ENCODE measurements at places on chromosomes 11 and 22.
A peak's percentile ranks its signal among the peaks of the same experiment; 100 is the strongest.

DNA sequence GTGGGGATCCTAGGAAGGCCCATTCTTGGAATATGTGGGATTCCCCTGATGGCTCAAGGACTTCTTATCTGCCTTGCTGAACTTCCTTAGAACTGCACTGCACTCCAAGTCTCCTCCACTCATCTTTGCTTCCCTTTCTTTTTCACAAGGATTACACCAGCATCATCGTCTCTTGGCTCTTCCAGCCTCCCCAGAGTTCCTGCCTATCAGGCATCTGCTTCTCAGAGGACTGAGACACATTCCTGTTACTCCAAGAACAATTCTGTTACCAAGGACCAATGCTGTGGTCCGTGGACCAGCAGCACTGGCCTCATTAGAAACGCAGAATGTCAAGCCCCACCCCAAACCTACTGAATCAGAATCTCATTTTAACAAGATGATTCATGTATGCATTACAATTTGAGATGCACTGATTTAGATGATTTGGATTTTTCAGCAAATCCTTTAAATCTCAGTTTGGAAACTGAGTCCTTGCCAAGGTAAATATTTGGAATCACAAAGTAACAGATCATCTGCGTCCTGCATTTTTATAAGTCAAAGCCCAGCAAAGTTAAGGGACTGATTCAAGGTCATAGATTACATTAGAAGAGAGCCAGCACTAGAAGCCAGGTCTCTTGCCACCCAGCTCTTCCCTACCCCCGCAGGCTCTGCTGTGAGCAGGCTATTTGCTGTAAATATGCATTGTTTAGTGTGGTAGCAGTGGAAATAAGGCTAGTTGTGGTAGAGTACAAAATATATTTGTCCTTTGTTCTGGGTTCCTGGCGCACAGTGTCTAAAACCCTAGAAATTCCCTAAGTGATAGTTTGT lies 110.9 kb downstream of the SWAP70 start:
- DNase-seq: no peak

GRCh38 chr11:2537896-2538724 lies 93.3 kb downstream of the KCNQ1 start:
- no peak for DNase-seq

- no peak for DNase-seq
Observed at GRCh38 chr11:57512646-57513451, 2.7 kb downstream of the SLC43A1 start.

DNA sequence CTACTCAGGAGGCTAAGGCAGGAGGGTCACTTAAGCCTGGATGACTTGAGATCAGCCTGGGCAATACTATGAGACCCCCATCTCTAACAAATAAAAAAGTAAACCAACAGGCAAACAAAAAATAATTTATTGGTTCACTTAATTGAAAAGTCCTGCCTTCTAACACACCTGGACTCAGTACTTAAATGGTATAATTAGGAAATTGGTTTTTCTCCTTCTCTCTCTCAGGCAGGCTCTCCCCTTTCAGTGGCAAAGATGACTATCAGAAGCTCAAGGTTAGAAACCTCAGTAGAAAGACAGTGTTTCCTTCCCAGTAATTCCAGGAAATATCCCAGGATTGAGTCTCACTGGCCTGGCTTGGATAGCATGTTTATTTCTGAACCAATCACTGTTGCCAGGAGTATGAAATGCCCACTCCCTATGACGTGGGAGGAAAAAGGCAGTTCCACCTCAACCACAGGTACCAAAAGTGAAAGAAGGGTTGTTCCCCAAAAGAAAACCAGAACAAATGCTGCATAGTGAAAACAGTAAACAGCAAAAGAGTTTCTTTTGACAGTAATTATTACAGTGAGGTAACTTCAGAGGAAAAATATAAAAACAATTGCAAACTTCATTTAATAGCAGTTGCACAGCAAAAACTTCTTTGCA lies 56.3 kb upstream of the SOX6 start:
- no peak for DNase-seq

DNA sequence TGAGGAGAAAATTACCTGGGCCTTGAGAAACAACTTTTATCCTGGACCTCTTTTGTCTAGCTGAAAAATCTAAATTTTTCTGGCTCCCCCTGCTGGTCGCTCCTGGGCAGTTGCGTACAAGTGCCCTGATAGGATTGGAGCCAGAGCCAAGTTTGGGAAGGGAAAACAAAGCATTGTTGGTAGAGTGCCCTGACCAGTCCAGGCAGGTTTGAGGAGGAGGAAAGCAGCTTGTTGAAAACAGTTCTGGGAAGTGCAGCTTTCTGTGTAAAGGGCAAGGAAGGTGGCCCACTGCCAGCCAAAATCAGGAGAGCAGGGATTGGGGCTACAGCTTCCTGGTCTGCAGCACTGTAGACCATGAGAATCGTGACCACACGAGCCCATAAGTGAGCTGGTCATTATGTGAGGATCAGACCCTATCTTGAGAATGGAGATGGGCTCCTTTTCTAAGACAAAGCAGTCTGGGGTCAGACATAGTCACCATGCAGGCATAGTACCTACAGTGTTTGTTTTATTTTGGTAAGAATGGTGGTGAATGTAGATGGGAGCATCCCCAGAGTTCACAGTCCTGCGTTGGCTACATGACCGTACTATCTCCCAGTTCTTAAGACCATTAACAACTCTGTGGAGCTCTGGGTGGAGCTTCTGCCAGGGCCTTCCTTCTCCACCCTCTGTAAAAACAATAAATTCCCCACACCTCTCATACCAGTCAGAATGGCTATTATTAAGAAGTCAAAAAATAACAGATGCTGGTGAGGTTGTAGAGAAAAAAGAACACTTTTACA lies 21.3 kb upstream of the PIK3IP1 start:
- peak; percentile 72 for DNase-seq

Measured in HuH-7 (cell line).